ENCODE measurements at places on chromosomes 12 and 14.

DNA sequence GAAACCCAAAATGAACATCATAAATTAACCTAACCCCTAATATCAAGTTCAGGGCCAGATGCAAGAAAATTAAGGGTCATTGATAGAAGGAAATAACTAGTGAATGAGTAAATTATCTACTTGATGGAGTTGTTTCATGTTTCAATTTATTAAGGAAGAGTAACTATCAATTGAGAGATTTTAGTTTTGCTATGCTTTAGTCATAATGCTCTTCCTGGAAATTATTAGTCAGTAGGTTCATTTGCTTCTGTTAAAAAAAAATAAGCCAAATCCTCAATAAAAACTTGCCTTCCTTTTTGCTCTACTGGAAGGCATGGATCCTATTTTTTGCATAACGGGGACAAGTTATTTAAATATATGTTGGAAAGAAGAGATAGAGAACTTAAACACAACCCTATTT lies 59.0 kb upstream of the HIF1A start:
- DNase-seq = no peak

GRCh38 chr12:89882050-89882449 lies 173.4 kb upstream of the ATP2B1 start:
- no peak for DNase-seq

DNA sequence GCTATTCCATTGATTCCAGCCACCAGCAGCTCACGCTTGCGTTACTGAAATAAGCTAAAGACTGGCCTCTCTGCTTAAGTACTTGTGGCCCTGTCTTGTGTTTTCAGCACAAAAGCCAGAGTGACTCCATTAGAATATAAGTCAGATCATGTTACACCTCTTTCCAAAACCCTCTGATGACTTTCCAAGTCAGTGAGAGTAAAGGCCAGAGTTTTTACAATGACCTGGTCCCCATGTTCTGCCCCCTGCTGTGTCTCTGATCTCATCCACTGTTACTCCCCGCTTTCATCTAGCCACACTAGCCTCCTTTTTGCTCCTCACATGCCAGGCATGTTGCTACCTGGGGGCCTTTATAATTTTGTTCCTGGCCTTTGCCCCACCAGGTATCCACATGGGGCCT lies 6.9 kb upstream of the CKAP4 start:
- no peak for DNase-seq

DNA sequence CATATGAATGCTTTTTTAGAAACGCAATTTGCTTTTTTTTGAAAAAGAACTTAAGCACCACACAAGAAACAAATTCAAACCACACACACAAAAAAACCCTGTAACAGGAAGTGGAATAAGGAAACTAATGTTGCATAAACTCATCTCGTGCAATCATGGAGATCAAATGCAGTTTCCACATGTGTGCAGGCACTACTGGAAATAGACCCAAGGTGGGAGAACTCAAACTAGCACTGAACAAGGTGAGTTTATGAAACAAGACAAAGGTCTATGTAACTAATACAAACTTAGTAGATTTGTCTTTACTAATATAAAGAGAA lies 17.5 kb downstream of the NIN start:
- DNase-seq = no peak

DNA sequence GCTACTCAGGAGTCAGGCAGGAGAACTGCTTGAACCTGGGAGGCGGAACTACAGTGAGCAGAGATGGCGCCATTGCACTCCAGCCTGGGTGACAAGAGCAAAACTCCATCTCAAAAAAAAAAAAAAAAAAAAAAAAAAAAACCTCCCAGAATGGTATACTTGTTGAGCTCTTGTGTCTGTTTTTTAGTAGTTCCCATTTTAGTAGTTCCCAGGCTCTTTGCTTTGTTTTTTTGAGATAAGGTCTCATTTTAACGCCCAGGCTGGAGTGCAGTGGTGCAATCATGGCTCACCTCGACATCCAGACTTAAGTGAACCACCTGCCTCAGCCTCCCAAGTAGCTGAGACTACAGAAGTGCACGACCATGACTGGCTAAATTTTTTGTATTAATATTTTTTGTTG lies 13.4 kb downstream of the ATXN2 start:
- DNase-seq = no peak

DNA sequence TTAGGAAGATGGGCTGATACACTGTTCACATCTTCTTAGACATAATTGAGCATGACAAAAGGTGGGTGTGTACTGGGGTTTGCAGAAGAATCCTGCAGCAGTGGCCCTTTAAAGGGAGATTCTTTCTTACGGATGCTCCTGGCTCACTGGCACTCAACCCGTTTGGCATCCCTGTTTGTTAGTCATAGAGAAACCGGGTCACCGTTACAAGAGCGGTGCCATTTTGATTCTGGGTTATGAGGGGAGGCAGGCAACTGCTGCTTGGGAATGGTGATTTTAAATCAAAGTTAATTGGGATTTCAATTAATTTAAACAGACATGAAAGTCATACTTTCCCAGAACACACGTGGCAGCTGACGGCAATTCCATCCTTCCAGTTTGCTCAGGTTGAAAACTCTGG lies 245.8 kb downstream of the AACS start:
- no peak for DNase-seq

GRCh38 chr14:22748206-22748605 lies 18.3 kb upstream of the OXA1L start:
- DNase-seq = no peak

DNA sequence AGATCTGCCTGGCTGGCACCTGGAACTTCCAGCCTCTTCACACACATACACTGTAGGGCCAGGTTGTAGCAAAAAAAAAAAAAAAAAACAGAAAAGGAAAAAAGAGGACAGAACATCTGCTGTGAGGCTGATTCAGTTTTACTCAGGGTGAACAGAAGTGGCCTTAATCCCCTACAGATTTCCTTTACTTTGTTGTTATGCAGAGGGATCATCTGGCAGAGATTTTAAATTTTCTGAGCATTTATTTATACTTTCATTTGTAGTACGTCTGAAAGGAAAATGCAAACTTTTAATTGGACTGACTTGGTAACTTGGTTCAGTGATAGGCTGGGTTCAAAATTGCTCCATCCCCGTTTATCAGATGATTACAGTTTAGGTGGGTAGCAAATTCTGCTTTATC lies 50.8 kb upstream of the PRICKLE1 start:
- DNase-seq = no peak

DNA sequence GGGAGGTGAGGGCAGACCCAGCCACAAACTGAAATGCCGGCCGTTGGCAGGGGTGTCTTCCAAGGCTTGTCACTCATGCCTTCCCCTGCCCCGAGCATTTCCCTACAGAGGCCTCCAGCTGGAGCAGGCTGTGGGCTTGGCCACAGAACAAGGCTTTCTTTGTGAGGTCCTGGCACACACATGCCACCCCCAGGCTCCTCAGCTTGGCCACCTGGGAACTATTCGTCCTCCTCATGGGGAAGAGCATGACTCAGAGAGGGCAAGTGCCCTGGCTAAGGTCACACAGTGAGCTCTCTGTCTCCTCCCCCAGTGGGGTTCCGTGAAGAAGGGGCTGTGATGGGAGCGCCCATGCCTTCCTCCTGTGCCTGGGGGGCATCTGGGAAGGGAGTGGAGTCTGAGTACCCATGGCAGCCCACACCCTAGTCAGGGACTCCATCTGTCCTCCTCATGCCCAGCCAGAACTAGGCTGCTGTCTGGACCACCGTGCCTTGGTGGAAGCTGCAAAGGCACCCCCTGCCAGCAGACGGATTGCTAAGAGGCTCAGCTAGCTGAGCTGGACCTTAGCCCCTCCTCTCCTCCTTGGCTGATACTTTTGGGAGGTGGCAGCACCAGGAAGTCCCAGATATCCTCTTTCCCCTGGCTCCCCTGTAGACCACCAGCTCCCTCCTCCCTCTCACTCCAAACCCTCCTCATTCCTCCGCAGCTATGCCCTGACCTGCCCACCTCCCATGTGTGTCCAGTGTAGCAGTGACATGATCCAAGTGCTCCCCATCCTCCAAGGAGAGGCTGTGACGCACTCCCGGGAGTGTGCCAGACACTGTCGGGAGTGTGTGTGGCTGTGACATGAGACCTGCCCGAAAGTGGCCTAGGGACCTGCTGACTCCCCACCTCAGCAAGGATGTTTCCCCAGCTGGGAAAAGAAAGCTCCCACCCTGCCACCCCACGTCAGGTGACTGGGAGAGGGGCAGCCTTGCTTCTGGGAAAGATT lies 21.4 kb downstream of the ABCB9 start:
- no peak for DNase-seq

DNA sequence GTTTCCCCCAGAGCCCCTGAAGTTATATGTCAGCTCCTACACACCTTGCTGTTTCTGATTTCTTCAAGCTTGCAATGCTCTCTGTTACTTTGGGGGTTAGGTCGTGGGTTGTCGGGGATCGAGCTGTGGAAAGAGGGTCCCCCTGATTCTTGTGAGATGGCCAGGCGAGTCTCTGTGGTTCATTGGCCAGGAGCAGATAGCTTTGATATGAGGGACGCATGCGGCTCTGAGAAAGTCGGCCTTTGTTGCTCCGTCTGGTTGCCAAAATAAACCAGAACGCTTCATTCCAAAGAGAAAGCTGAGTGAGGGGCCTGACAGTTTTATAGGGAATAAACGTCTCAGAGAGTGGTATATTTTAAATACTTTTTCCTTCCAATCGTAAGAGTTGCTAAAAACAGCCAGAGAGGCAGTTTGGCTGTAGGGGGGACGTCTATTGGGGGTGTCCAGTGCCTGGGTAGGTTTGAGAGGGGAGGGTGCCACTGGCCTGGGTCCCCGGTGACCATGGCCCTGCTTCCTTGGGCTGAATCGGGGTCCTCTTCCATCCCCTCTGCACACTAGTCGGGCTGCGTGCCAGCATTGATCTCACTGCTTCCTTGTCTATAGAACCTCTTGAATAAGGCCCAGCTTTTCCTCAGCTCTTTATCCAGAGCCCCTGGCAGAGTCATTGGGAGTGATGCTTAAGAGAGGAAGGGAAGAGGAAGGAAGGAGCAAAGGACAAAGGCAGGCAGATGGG lies 18.9 kb downstream of the CCND2 start:
- DNase-seq = no peak

GRCh38 chr14:66117600-66117999 lies 368.6 kb upstream of the CCDC196 start:
- DNase-seq = no peak

Data from HuH-7.5 (cell line).